ENCODE measurements at places on chromosomes 2 and 18. TPM values are rescaled to one million over a fixed set of nuclear protein-coding genes. Genes with fewer than 3 reads are reported as not detected.

DNA sequence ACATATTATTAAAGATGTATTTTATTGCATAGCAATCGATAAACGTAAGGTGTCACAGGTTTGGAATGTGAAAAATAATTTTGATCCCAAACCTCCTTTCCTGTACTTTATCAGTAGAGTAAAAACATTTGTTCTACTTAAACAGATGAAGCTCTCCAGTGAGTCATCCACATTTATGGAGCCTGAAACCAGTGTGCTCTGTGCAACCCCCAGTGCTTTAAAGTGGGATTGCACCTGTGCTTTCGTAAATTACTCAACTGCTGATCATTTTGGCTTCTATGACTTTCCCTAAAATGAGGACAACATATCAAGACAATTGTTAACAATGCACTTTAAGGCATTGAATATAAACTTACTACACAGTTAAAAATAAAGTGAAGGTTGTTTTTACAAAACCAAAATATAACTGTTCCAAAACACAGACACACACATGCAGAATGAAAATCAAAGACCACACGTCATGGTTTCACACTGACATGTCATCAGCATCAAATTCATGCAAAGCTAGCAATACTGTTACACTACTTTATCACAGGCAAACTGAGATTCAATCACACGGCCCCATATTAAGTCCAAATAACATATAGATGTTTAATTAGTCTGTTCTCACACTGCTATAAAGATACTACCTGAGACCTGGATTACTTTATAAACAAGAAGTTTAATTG is 9.7 kb downstream of the TMEM18 start:
- peak; percentile 75 for DNase-seq

DNA sequence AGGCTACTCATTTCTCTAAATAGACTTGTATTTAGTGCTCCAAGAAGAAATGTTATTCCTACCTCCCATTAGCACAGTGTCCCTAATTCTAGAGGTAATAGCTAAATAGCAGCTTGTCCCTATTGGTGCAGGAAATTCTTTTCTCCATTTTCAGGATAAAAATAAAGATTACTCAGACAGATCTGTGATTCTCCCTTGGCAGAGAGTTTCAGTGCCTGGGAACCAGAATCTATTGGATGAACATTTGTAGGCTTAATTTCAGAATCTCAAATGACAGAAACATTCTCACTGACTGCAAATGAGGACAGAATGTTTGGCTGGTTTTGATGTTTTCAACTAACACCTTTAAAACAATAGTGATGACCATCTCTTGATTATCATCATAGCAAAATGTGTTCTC is 33.3 kb upstream of the LGALSL start:
- DNase-seq: no peak

GRCh38 chr2:14552818-14553217 is 79.7 kb upstream of the LRATD1 start:
- DNase-seq: no peak

SCN2A gene
- 2.9 TPM for total RNA-seq

COL3A1 gene
- total RNA-seq: 8,329 TPM

MOGAT1 gene
- not detected for total RNA-seq

All from hepatocyte (in vitro differentiated cells).